MV-4-11 (cell line): ENCODE measurements at places on chromosomes 4 and X.

DNA sequence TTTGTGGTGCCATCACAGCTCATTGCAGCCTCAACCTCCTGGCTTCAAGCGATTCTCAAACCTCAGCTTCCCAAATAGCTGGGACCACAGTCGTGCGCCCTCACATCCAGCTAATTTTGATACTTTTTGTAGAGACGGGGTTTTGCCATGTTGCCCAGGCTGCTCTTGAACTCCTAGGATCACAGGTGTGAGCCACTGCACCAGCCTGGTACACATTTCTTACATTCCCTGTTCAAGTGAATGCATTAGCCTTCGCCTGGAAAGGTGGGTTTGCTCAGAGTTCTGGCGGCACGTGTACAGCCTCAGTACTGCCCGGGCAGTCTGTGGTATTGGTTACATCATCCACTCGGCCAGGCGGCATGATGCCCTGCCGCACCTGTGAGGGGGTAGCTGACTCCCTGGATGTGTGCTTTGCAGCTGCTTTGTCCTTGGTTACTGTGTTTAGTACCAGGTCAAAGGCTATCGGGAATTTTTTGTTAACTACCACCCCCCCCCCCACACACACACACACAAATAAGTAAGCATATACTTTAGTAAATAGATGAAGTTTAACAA lies 57.1 kb downstream of the TNIP2 start:
- no peak for DNase-seq

- no peak for DNase-seq
These were observed 168.6 kb upstream of the KLF3 start for GRCh38 chr4:38495446-38495845.

DNA sequence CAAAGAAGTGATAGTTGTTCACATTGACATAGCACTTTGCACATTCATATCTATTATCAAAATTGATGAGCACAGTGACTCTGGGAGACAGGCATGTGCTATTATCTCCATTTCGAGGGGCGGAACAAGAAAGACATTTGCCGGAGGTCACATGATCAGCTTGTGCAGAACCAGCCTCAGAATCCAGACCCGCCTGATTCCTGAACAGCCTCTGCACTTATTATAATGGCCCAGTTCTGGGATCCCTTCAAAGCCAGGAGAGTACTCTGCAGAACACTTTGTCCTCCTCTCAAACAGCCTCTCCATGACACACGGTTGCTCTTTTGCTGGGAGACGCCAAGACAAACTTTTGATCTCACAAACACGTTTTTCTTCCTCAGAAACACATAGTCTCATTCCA lies 48.4 kb downstream of the RWDD4 start:
- DNase-seq = no peak

DNA sequence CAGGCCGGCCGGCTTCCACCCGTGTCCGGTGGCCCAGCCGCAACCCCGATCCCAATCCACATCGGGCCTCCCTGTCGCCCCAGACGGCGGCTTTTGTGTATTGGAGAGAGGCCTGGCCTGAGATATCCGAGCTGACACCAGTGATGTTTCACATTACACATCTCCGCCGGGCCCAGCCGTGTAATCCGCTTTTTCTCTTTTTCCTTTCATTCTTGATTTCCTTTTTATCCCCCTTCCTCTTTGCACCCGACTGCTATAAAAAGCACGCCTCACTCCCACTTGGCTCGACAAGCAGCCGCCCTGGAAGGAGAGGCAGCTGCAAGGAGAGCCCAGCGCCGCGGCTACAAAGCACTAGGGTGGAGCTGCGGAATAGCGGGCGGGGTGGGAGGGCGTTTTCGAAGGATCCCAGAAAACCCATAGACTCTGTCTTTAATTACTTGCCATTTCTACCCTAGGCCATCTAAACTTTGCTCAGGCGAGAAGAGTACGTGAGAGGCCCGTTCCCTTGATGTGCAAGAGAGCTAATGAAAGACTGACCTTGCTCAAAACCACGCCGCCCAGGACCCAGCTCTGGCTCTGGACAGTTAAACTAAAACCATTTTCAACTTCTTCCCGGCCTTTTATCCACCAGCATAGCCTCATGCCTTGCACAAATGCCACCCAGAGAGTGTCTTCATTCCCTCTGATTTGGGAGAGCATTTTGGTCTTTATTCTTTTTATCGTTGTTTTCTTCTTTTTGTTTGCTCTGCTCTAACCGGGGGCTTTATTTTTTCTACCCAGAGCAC lies 3.2 kb downstream of the PITX2 start:
- no peak for DNase-seq

DNA sequence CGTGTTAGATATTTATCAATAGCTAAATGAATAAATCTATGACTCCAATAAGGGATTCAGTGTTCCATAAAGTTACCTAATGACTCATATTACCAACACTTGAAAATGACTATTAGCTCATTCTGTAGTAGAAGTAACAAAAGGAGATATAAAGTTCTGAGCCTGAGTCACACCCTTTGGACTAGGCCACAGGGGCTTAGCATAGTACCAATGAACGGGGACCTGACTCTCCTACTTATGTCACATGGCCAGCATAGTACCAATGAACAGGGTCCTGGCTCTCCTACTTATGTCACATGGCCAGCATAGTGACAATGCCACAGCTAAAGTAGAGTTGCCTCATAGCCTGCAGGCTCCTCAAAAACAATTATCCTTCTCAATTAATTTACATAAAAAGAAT lies 43.7 kb downstream of the MAGEB16 start:
- DNase-seq = peak; percentile 73

DNA sequence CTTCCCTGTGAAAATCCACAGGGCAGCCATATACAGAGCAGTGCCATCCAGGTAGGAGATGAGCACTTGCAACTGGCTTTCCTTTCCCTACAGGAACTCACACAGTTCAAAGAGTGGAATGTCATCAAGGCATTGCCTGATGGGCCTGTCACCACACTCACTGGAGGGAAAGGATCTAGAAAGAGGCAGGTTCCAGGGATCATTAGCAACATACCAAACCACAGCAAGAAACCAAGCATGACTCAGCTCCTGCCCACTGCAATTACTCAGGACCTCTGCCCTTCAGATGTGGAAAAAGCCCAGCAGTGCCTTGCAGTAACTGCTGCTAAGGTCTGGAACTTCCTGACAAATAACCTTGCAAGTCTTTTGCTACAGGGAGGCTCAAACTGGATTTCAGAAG lies 101.2 kb downstream of the ZNF674 start:
- peak; percentile 85 for DNase-seq

- no peak for DNase-seq
These were observed 488.3 kb downstream of the ANKRD50 start for GRCh38 chr4:124224256-124224655.

DNA sequence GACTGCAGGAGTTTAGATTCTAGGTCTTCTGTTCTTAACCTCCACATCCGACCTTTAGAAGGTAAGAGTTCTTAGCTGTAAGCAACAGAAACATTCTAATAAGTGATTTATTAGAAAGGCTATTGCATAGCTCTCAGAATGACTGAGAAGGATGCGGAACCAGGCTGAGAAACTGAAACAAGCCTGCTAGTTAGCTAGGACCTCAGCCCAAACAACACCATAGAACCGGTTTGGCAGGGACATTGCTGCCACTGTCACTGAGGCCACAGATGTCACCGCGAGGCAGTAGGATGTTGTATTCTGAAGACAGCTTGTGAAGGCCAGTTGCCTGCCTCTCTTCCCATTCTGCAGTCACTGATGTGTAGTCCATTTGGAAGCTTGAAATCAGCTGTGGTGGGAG lies 160.0 kb upstream of the ARX start:
- no peak for DNase-seq

DNA sequence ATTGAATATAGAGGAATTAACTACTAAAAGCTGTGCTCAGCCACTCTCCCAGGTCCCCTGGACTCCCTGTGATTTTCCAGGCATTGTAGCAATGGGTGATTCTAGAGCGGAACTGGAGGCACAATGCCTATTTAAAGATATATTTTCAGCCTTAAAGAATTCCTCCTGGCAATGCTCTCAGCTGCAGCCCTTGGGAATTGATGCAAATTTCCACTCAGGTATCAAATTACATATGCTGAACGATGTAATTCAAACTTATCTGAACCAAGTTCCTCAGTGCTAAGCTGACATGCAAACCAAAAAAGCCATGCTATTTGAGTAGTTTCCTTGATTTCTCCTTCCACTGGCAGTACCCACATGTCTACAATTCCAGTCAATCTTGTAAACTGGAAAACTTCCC lies 86.3 kb upstream of the GABRA3 start:
- DNase-seq = no peak

GRCh38 chrX:85112293-85112692 lies 108.6 kb downstream of the APOOL start:
- no peak for DNase-seq

- no peak for DNase-seq
These were observed 273.5 kb upstream of the PPARGC1A start for GRCh38 chr4:24163314-24163713.

DNA sequence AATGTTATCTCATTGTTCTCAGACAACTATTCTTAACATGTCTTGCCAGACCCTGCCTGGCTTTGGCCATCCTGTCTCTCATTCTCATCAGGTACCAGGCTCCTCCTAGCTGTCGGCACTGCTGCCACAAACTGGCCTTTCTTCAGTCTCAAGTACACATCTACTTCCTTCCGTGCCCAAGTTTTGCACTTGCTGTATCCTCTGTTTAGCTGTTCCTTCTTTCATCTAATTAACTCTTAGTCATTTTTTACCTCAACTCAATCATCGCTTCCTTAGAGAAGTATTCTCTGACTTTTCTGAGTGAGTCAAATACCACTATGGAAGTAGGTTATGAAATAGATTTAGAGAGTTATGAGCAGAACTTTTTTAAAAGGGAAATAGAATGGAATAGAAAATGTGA lies 19.7 kb downstream of the CXCL3 start:
- peak; percentile 94 for DNase-seq

- no peak for DNase-seq
These were observed 45.9 kb downstream of the GAB1 start for GRCh38 chr4:143382596-143382995.

GRCh38 chr4:54433686-54434085 lies 204.6 kb downstream of the PDGFRA start:
- DNase-seq = no peak

DNA sequence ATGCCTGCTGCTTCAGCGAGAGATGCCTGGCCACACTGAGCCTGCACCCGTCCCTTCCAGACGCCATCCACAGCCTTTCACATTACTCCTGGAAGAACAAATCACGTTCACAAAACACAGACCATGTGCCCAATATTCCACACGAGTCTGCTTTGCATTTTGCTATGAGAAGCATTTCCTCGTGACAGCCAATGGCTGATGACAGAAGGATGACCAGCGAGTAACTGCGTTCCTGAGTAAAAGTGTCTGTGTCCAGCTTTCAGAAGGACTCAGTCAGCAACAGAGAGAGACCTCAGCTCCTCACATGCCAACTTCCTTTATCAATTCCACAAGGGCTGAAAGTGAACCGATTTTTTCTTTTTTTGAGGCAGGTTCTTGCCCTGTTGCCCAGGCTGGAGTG lies 19.5 kb downstream of the NAT8L start:
- no peak for DNase-seq

DNA sequence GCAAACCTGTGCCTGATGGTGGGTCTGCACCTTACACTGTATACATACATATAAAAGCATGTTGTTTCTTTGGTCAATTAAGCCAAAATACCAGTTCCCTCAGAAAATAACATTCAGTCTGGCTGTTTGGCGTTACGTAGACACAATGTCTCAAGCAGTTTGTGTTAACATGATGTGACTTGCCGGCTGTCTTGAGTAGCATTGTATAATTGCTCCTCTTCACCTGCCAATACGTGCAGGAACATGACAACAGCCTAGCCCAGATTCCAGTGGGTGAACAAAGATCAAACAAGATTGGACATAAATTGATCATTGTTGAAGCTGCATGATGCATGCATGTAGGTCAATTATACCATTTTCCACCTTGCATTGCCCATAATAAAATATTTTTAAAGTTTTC lies 102.3 kb downstream of the F11 start:
- no peak for DNase-seq

GRCh38 chr4:7653510-7654369 lies 219.0 kb upstream of the PSAPL1 start:
- DNase-seq = peak; percentile 49

GRCh38 chr4:154741922-154742850 lies 1.6 kb upstream of the LRAT start:
- DNase-seq = no peak

DNA sequence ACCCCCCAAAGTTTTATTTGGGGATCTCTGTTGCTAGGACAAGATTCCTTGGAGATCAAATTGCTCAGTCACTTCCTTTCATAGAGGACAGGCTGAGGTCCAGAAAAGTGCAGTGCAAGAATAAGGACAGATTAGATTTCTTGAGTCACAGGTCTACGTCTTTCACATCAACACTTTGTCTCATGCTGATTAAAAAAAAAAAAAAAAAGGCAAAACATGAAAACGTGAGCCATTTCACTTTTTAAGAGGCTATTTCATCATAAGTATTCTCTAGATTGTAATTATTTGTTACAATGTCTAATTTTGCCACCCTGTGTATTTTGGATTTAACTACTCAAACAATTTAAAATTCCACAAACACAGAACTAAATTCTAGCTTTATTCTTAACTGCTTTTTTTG lies 647.0 kb downstream of the TRAM1L1 start:
- DNase-seq = no peak

GRCh38 chrX:77917294-77917933 lies 6.9 kb downstream of the ATP7A start:
- no peak for DNase-seq

DNA sequence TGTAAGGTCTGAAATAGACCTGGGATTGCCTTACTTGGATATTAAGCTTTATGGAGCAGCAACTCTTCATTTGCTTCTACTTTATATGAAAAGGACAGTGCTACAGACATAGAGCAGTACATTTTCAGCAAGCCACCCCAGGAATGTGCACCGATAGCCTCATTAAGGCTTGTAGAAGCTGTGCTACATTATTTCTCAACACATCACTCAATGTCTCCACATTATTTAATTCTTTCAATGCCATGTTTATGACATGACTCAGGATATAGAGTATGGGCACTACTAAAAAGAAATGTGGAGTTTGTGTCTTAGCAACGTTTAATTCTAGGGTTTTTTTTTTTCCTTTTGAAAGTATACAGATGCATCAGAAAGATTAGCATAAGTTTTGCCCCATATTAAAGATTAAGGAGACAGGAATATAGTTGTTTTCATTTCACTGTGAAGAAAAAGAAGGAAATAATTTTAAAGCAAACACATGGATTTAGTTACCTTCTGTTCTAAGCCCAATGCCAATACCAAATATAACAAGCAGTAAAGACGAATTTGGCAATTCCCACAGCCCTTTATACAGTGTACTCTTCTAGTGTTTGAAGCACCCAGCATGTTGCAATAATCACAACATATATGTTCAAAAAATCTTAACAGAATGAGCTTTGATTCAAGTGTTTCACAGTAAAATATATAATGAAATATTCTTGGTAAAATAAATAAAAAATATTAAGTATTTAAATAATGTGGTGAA lies 2140.1 kb upstream of the AGA start:
- no peak for DNase-seq

DNA sequence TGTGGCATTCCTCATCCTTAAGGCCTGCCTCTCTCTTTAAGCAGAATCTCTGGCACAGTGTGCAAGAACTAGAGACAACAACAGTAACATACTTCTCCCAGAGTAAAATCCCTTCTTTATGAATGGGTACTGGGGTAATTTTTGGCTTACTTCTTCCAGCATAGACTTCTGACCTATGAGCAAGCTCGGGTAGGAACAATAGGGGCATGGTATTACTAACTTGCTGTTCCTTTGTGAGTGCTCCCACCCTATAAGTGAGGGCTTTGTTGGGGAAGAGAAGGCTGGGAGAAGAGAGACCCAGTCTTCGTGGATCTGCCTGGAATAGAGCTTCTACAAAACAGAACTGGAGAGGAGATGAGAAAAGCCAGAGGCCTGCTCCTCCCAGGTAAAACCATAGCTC lies 30.2 kb downstream of the CLDN2 start:
- no peak for DNase-seq
